ENCODE measurements at places on chromosomes 4 and X. TPM values are rescaled to one million over a fixed set of nuclear protein-coding genes. Genes with fewer than 3 reads are reported as not detected.

DNA sequence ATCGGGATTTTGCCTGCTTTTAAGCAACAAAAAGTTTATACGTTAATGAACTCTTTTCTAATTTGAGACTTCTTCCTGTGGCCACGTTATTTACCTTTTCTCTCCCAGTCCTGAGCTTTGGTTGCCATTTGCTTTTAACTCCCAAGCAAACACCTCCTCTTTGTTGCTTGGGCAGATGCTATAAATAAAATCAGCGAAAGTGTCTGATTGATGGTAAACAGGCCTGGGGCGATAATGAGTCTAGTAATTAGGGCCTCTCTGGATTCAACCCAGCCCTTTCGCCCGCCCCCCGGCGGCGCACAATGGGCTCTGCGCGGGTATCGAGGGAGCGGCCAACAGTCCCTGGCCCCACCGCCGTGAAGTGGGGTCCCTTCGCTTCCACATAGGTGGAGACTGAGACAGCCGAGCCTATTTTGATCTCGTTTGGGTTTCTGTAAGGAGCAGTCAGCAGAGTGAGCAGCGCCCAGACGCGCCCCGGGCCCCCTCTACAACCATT, 790 bp downstream of the CLGN start:
- DNase-seq, result no peak

- no peak for DNase-seq
Observed at GRCh38 chrX:100864657-100865391, 9.3 kb downstream of the NOX1 start.

DNA sequence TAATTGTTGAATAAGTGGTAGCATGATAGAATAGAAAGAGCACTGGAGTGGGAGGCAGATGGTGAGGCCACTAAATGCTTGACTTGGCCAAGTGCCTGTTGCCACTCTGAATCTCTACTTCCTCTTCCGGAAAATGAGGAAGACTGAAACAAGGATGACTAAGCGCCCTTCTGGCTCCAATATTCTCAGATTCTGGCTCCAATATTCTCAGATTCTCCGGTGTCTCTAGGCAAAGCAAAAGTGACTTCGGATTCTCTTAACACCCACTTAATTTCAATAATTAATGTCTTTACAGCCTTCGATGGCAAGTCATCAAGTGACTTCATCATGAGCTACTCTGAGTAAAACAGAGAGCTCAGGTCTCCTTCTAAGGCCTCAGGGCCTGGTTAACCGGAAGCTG, 402.2 kb upstream of the FGF13 start:
- DNase-seq, result no peak

DNA sequence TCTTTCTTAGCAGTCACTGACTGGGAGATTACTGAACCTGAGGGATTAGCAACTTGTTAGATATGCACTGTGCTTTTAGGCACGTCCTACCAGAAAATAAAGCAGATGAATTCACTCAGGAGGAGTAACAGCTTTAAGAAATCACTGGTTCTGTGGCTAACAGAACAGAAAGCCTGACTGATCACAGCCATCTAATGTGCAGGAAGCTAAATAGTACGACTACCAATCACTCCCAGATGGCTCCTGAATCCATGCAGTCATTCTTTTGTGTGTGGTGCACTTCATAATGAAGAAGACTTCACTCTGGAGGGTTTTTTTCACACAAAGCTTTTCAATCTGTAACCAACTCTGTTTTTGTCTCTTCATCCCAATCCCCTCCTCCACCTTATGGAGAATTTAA, 305.3 kb upstream of the INTU start:
- no peak for DNase-seq

DNA sequence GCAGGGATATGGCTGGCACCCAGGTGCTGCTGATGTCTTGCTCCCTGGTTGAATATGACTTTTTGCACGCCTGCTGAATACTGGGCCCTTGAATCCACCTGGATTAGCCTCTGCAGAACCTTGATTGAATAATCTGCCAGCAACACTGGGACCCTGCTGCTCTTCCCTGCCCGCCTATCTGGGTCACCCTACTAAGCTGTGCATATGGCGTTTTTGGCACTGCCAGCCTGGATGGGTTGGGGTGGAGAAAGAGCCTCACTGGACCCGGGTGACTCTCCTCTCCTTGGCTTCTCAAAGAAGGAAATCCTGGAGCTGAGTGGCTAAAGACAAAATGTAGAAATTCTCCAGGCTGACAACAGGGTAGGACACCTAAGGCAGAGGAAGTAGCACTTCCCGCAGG, 100.0 kb downstream of the MAOA start:
- DNase-seq, result no peak

The GYPB gene
- not detected for total RNA-seq

DNA sequence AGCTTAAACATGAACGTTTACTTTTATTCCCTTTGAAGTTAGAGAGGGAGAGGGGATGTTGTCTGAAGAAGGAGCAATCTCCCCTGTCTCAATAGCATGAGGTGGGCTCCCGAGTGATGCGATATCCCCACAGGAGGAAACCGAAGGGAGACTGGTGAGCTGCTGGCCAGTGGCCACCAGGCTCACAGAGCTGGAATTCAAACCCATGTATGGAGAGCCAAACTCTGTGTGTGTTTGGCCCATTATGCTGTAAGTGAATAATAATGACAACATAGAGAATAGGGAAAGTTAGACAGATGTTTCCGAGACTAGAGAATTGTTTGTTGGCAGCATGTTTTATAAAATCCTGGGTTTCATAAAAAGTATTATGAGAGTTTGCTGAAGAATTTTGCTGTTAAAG, 66.1 kb upstream of the CLNK start:
- DNase-seq, result no peak

Data from Karpas-422 (cell line).